ENCODE measurements at places on chromosomes 1 and 21.

DNA sequence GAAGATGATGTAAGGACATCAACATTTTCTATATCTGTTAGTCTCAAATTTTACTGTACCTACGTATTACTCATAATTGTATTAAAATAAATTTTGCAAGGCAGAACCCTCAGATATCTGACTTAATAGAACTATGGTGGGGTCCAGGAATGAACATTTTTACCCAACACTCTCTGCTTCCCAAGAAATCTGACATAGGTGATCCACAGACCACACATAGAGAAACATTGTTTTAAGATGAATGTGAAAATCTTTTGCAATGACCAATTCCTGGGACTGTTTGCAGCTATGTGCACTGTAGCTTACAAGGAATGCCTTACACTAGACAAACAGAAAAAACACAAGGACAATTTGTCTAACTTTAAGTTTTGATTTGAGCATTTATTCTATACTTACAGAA, 645.6 kb upstream of the ADGRL2 start:
- no peak for DNase-seq

- no peak for DNase-seq
Observed at GRCh38 chr1:22628698-22629444, 7.6 kb upstream of the C1QA start.

GRCh38 chr21:28513428-28513827, 479.2 kb downstream of the LTN1 start:
- no peak for DNase-seq

GRCh38 chr1:66535061-66535460, 1.1 kb downstream of the SGIP1 start:
- no peak for DNase-seq

DNA sequence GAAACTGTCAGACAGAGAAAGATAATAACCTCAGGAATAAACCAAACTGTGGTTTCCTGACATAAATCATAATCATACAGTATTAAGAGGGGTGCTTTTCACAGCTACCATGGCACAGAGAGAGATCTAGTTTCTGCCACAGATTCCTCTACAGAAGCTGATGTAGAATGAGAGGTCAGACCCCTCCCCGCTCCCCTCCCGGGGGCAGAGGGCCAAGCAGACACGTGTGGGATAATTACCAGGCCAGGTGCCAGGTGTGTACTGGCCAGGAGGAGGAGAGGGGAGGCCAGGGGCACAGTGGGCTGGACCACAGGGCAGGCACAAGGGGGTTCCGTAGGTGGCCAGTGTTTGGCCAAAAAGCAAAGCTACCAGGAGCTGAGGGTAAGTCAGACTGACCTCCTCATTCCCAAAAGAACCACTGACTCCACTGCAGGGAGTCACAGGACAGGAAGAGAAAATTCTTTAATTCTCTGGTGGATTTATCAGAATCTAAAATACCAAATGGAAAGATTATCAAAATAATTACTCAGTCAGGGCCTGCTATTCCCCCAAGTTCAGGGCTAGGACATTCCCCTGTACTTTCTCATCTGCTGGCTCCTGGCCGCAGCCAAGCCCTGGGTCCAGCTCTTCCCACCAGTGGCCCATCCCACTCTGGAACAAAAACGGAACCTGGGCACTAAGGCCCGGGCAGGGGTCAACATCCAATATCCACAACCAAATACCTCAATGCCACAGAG, 30.0 kb downstream of the C2CD2 start:
- no peak for DNase-seq

DNA sequence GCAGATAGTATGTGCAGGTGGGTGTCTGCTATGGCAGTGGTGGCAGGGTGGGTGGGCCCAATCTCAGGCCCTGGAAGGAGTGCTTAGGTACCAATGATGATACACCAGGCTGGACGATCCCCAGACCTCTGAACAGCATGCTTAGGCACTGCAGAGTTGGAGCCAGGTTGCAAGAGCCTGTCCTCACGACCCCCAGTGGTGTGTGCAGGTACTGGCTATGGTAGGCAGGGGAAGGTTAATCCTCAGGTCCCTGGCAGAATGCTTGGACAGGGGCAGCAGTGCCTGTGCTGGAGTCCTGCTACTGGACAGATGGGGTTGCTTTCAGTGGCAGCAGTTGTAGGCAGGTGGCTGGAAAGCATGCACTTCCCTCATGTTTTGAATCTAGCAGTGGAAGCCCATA, 100.5 kb upstream of the NEK7 start:
- DNase-seq, result no peak

- no peak for DNase-seq
Observed at GRCh38 chr21:29904359-29905282, 35.2 kb downstream of the GRIK1 start.

- DNase-seq, result no peak
Observed at GRCh38 chr1:20742671-20743070, 10.2 kb upstream of the SH2D5 start.

DNA sequence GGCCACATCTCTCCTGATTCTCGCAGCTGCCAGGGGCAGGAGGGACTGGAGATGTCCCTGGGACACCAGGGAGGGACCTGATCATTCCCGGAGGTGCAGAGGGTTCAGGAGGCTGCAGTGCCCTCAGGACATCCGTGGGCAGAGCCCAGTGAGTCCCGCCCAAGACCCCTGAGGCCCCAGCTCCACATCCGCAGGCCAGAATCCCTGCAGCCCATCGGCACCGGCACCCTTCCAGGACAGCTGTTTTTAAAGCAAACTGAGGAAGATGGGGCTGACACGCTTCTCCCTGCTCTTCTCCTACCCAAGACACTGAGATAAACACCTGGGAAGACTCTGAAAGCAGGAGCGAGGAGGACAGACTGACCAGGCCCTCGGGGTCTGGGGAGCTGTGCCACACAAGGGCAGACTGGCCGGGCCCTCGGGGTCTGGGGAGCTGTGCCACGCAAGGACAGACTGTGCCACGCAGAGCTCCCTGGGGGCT, 25.5 kb downstream of the SLC19A1 start:
- no peak for DNase-seq

GRCh38 chr1:30379684-30380624, 343.4 kb downstream of the MATN1 start:
- no peak for DNase-seq

- no peak for DNase-seq
Observed at GRCh38 chr1:26153966-26154532, 4.8 kb upstream of the FAM110D start.

DNA sequence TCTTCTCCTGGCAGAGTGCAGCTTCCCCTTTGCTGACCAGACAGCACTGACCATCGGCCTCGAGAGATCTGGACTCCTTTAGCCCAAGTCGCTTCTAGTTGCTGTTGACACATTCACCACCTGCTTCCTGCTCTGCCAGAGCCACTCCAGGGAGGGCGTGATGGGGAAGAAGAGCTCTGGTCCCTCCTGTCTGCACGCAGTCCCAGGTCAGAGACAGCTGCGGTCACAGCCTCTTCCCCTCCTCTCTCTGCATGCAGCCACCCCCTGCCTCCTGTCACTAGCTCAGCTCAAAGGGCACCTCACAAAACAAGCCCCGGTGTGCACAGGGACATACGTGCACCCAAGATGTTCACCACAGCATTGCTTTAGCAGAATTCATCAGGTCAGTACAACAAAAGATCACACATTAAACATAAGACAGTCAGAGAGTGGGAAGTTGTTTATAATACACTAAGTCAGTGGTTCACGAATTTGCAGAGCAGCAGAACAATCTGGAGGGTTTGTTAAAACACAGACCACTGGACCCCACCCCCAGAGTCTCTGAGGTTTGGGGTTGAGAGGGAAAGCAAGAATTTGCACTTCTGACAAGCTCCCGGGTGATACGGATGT, 132.9 kb downstream of the SYF2 start:
- DNase-seq, result no peak

GRCh38 chr1:13597166-13597565, 13.5 kb downstream of the PDPN start:
- DNase-seq, result no peak

All from activated T-helper 1 cell treated with anti-CD3 and anti-CD28 coated beads, Interleukin-2, amount 50 U/mL, for 16 hours (primary cell).